Lower lobe of right lung (tissue), 2 donors: ENCODE measurements at places on chromosomes 3 and 15.

GRCh38 chr15:73601451-73602445 lies 31.4 kb downstream of the NPTN start:
- DNase-seq = no peak

DNA sequence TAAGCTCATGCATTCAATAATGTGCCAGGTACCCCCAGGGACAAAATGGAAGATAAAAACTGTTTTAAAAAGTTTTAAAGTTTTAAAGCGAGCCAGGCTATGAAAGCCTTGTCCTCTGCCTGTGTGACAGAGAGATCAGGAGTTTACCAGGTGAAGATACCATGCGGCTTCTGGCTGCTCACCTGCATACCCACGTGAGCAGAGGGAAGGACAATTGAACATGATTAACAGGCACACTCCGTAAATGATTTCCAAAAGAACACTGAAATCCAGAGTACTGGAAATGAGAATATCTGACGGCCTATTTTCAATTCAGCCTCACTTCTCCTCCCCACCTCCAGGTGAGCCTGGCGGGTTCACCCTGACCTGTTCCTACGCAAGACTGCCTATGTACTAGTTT lies 42.1 kb downstream of the CCDC191 start:
- DNase-seq = no peak

- DNase-seq = no peak
Observed at GRCh38 chr15:83287541-83288027, 3.1 kb upstream of the BNC1 start.

- no peak for DNase-seq
Observed at GRCh38 chr15:39051626-39052322, 487.2 kb upstream of the RASGRP1 start.

DNA sequence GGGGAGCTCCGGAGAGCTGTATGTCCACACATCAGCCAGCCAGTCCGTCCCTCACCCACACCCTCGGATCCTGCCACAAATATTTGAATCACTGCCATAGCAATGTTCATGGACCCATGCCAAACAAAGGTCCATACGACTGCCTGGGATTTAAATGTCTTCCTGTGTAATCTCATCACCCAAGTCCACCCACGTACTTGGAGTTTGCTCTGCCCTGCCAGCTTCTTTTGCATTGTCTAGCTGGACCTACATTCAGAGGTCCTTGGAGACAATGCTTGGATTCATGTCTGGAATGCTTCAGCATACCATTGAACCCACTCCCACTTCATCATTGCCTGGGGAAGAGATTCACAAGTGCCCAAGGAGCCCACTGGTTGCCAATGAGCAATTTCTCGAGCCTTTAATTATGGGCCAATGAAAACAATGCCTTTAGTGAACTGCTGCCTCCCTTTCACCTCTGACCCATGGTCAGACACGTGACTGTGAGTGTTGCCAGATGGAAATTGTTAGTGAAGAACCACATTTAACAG lies 90.4 kb upstream of the PHLDB2 start:
- DNase-seq = no peak

DNA sequence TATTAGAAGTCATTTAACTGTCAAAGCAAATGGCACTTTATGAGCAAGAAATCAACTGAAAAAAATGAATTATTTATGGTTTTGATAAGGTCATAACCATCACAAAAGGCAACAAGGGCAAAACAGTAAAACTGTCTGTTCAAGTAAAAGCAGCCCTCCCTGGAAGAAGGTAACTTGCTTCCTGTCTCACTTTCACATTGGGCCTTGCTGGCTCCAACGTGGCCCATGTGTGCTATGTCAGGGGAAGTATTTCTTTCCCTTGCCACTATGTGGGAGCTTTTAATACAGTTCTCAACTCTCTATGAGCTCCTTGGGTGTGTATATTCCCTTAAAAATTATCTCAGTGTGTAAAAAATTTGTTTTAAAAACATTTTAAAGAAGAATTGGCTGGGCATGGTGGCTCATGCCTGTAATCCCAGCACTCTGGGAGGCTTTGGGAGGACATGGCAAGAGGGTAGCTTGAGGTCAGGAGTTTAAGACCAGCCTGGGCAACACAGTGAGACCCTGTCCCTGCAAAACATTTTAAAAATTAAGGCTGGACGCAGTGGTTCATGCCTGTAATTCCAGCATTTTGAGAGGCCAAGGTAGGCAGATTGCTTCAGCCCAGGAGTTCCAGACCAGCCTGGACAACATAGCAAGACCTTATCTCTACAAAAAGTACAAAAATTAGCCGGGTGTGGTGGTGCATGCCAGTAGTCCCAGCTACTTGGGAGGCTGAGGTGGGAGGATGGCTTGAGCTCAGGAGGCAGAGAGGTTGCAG lies 45.2 kb upstream of the TJP1 start:
- no peak for DNase-seq

DNA sequence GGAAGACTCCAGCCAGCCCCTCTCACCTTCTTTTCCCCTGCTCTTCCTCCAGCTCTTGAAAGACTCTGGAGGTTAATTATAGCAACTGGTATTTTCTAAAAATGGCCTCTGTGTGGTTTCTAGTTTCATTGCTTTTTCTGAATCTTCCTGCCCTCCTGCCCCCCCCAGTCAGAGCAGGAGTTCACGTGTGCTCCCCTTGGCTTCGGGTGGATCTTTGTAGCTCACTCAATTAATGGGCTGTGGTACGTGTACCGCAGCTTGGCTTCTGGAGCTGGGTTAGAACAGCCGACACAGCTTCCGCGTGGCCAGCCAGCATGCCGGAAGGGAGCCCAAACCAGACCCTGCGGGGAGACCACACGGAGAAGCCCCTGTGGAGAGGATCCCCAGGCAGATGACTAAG lies 31.5 kb downstream of the TM2D3 start:
- no peak for DNase-seq

- DNase-seq = no peak
Observed at GRCh38 chr15:34358367-34358766, 8.6 kb downstream of the LPCAT4 start.

GRCh38 chr3:63766261-63766660 lies 52.8 kb upstream of the C3orf49 start:
- DNase-seq = no peak

GRCh38 chr3:149020839-149021252 lies 29.5 kb downstream of the GYG1 start:
- no peak for DNase-seq
